ENCODE measurements at places on chromosomes 2 and 18. TPM values are rescaled to one million over a fixed set of nuclear protein-coding genes. Genes with fewer than 3 reads are reported as not detected.

GRCh38 chr2:42361728-42362283 is 789 bp upstream of the COX7A2L start:
- no peak for DNase-seq

DNA sequence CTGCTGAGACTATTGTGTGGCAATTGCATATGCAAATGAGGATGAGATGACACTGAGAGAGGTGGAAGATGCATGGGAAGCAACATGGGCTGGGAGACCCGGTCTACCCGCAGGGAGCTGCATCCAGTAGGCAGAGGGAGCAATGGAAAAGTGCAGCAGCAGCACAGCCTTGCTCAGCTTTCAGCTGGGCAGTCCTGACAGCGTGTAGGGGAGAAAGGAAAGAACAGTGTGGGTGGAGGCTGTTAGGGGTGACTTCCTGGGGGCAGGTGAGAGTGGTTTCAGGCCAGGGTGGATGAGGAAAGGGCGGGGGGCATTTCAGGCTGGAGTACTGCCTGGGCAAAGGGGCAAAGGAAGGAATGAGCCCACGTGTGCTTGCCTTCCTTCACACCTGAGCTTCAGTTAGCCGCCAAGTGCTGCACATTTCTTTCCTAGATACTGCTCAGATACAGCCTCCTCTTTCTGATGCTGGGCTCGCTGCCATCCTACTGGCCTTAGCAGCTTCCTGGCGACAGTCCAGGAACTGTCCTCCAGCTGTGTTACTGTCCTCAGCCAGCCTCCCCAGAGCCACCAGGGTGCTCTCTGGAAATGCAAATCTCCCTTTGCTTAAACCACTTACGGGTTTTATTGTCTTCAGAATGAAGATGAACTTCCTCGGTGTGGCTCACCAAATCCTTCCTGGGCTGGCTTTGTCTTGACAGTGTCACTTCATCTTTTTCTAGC is 276.3 kb downstream of the TSN start:
- DNase-seq, result no peak

- DNase-seq, result no peak
Measured at GRCh38 chr18:58863539-58864145, 1.0 kb upstream of the ZNF532 start.

DNA sequence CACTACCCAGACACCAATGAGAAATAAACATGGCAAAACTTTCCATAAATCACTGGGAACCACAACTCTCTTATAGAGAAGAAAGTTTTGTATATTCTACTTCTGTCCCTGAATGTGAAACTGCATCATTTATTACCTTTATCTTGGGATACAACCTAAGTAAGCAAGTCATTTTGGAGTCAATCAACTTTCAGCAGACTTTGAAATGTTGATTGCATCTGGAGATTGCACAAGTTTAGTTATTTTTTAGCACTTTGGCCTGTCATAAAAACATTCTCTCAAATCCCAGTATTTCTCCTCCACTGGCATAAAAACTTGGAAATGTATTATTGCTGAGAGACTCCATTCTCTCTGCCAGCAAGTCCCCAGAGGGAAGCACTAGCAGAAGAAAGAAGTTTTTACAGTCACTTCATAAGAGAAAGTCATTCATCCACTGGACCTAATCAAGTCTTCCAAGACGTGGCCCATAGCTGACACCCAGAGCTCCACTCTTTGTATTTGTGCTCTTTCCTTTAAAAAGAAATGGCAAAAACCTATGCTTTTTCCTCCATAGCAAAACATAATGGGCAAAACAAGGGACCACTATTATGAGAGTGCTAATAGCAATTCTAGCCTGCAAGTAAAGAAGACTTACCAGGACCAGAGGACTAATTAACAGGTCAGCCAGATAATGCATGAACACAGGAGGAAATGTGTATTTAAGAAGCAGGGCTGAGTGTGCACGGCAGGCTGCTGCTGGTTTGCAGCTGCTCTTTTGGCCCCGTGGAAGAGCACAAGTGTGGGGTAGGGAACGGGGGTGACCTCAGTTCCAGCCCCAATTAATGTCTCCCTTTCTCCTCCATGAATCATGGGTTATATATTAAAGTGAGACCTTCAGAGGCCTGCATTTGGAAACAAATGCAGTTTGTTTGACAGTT is 171.5 kb downstream of the INO80D start:
- DNase-seq, result no peak

- DNase-seq, result no peak
Measured at GRCh38 chr2:185643434-185643833, 95.2 kb upstream of the FSIP2 start.

SERPINB13 gene
- not detected for total RNA-seq

THSD7B gene
- total RNA-seq, result not detected

ZNF236 gene
- 22.9 TPM for total RNA-seq

REG3G gene
- not detected for total RNA-seq

EFR3B gene
- 0.61 TPM for total RNA-seq

ACMSD gene
- not detected for total RNA-seq

TSPYL6 gene
- total RNA-seq, result not detected

Data from activated CD8-positive, alpha-beta memory T cell treated with anti-CD3 and anti-CD28 coated beads, Interleukin-2, amount 10 ng/mL, durations not matched to agents 7 days and 5 days (primary cell).